ENCODE measurements at places on chromosomes 4 and X.
A peak's percentile ranks its signal among the peaks of the same experiment; 100 is the strongest.

DNA sequence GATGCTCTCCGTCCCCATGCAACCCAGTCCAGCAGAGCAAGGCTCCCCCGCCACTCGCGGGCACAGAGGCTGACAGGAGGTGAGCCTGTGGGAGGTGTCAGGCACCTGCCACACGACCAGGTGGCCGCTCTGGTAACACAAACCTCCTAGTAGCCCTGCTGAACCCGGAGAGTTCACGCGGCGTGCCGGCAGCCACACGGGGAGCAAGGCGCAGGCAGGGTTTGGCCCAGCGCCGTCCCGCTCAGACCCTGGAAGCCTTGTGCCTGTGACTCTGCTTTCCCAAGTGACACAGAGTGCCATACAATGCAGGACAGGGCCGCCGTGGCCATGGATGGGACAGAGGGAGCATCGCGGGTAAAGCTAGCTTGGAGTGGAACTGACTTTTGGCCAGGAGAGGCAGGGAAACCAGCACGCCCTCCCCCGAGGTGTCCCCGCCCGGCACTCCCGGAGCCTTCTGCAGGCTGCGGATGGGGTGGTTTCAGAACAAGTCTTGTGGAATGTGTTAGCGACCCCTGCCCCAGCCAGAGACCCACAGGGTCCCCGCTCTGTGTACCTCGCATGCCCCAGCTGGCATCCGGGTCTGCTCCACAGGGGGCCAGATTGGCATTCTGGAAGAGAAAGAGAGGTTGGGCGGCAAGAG lies 44.7 kb upstream of the AFAP1 start:
- DNase-seq: no peak

GRCh38 chr4:72860766-72861165 lies 208.8 kb downstream of the COX18 start:
- no peak for DNase-seq

GRCh38 chr4:141896687-141897086 lies 260.3 kb downstream of the IL15 start:
- no peak for DNase-seq

- peak; percentile 55 for DNase-seq
Observed at GRCh38 chr4:6372649-6373525, 99.5 kb downstream of the PPP2R2C start.
